ENCODE measurements at places on chromosomes 3 and 15.

DNA sequence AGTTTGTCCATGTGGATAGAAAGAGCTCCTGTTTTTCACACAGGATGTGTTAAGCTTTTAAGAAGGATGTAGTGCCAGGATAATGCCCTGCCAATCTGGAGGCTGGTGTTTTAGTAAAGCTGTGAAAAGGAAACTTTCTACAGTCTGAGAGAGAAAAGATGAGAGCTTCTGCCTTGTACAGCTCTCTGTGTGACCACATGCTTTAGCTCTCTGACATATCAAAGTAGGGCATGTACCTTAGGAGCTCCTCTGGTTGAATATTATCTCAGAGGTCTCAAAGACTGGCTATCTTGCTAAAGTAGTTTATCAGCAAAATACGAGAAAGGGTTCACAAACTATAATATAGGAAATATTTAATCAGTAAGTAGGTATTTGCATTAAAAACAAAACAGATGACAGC is 30.4 kb downstream of the CDIN1 start:
- no peak for DNase-seq

- no peak for DNase-seq
Measured at GRCh38 chr3:146322216-146322817, 71.4 kb upstream of the PLSCR4 start.

DNA sequence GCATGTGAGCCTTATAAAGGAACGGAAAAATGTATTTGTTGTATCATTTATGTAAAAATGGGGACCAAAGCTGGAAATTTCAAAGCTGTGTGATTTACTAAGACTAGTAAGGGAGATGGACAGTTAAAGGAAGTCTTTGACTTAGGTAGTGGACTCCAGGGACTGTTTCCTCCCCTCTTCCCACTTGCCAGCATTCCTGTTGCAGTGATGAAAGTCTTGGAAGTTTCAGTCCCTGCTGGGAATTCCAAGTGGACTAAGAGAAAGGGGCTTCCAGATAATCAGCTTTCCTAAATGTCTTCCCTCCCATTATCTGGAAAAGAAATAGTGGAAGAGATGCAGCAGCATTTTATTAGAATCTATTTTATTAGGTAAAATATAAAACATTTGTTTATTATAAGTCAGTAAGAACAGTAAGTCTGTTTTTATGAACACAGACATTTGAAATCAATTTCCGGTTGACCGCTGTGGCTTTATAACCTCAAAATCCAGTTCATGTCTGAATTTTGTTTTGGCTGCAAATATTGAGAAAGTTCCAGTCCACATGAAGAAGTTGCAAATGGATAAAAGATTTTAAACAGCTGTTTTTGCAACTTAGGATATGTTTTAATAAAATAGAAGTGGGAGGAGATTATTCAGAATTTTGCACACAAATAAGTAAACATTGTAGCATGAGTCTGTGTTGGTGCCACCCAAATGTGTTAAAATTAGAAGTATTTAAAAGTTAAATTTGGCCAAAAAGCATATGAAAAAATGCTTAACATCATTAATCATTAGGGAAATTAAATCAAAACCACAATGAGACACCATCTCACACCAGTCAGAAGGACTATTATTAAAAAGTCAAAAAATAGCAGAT is 141.8 kb downstream of the IL20RB start:
- DNase-seq: no peak

GRCh38 chr3:149207475-149207874 is 14.2 kb downstream of the CP start:
- no peak for DNase-seq

DNA sequence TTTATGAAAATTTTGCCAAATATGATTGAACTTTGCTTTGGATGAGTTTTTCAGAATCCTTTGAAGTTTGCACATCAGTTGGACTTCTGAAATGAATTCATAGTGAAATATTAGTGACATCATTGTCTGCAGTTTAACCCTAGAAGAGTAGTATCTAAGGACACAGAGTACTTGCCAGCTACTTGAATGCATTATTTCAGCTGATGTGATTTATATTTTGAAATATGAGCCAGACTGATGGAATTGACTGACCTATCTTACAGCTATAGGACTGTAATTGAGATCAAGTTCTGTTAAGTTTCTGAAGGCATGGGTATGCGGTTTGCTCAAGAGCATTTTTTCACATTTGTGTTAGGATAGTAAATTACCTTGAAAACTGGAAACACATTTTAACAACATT is 51.2 kb downstream of the LYSMD4 start:
- no peak for DNase-seq

DNA sequence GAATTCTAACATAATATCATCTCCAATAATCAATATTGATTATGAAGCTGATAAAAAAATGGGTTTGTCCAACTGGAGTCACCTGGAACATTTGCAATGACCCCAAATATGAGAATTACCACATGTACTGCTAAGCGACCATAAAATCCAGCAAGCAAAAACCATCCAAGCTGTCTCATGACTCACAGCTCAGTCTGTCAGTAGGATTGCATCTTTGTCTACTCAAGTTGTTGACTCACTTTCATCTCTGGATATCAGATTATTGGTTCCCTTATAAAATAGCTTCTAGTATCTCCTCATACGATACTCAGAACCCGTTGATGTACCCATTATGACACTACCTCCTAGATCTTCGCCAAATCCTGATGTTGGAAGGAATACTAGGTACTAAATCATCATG is 209.8 kb upstream of the ATP11B start:
- no peak for DNase-seq

DNA sequence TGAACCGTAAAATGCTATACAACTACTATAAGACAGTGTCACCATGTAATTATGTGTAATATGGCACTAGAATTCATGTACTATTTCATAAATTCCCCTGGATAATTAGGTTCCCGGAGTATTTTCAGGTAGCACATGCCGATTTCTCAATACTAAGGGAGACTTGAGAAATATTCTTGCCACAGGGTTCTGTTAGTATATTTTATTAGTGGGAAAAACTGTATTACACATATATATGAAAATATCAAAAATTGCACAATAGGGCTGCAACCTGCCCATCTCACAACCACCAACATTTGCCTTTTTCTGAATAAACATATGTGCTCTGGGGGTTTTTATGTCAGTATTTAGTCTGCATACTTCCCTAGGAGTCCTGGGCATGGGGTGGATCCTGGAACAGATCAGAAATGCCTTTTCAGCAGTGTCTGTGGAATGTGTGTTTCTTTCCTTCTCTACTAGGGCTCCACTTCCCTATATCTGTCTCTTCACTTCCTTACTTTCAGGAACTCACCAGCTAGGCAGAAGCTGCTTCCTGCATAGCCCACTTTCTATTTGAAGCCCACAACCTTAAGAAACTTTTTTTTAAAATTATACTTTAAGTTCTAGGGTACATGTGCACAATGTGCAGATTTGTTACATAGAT is 87.5 kb downstream of the RPL39L start:
- DNase-seq: no peak

DNA sequence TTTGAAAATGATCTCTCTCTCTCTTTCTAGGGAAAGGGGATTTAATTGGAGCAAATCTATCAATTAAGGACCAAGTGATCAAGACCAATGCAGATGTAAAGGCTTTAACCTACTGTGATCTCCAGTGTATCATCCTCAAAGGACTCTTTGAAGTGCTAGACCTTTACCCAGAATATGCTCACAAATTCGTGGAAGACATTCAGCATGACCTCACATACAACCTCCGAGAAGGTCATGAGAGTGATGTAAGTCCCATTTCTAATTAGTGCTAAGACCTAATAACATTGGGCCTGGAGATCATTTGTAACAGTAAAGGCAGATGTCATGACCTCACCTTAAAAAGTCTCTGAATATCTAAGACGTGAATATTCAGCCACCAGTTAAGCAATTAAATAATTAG is 308.4 kb downstream of the KCNH8 start:
- no peak for DNase-seq

DNA sequence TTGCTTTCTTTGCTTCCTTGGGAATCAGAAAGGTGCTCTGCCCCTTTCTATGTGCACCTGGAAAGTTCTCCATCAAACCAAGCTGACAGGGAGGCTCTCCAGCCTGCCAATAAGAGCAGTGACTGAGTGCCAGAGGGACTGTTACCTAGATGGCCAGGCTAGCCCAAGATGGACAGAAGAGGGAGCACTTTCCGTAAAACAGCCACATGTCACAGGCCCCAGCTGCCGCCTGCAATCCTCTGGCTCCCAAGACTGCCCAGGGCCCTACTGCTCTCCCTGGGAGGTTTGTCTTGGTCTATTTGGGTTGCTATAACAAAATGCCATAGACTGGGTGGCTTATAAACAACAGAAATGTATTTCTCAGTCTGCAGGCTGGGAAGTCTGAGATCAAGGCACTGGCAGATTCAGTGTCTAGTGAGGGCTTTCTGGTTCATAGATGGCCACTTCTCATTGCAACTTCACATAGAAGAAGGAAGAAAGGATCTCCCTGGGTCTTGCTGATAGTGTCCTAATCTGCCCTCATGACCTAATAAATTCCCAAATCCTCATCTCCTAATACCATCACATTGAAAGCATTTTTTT is 72.3 kb downstream of the TAMM41 start:
- DNase-seq: peak; percentile 46

DNA sequence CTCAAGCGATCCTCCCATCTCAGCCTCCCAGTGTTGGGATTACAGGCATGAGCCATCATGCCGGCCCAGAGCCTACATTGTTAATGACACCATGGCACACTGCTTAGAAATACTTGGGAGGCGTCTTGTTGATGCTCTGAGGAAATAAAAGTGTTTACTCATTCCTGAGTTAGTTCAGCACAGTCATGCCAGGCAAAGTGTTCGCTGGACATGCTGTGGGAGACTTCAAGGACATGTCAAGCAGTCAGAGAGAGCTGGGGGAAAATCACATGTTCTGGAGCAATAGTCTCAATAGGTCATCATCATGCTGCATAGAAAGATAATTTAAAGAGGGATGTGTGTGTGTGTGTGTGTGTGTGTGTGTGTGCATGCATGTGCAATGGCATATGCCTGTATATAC is 37.5 kb downstream of the TTC23 start:
- no peak for DNase-seq

DNA sequence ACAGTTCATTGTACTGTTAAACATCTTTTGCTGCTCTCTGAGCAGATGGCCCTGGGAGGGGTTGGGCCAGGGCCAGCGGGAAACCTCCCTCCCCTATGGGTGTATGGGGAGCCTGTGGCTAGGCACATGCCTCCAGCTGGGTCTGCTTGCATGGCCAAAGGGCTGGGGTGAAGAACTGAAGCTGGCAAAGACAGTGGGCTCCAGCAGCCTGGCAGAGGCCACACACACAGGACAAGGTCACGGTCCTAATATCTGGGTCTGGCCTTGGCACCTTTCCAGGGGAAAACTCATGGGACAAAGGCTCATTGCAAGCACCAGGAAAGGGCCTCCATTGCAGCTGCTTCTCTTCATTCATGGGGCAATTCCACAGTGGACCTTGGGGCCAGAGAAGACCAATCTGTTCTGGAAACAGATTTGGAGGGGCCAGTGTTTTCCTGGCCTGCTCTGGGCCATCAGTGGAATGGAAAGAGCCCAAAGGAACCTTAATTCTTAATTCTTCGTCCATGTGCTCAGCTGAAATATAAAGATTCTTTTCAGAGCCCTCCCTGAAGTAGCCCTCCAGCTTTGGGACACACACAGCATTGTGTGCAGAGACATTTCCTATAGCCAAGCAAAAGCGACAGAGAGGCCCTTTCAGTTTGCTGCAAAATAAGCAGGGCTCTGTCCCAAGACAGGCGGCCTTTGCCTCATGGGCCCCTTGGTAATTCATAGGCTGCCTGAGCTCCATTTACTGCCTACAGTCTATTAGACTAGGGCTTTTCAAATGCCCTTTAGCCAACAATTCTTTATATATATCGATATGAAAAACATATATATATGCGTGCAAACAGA is 11.3 kb upstream of the LIMD1 start:
- DNase-seq: no peak

- no peak for DNase-seq
Measured at GRCh38 chr3:7266551-7266950, 405.6 kb downstream of the GRM7 start.

DNA sequence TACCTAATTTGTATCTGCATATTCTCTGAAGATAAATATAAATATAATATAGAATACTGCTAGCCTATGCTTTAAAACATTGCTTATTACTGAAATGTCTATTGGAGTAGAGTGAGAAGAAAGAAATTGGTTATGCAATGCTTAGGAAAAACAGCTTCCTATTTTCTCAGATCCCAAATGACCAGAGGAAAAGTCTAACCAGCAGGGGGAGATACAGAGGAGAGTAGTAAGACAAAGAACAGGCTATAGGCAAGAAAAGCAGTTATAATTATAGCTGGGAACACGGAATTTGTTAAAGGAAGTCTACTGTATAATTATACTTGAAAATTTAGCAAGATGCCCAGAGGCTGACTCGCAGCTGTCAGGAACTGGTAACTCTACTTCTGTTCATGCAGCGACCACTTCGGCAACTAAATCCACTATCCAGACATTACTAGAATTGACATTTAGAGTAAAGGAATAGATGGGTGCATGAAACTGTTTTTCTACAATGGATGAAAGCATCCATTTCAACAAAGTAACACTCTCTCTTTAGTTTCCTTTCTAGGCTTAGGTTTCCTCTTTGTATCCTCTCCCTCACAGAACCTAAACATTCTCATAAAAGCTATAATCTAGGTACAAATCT is 97.2 kb downstream of the TBC1D5 start:
- peak; percentile 61 for DNase-seq

GRCh38 chr15:75452865-75453702 is 1.6 kb upstream of the SIN3A start:
- DNase-seq: peak; percentile 40

- no peak for DNase-seq
Measured at GRCh38 chr3:178289544-178290160, 246.6 kb upstream of the KCNMB2 start.

DNA sequence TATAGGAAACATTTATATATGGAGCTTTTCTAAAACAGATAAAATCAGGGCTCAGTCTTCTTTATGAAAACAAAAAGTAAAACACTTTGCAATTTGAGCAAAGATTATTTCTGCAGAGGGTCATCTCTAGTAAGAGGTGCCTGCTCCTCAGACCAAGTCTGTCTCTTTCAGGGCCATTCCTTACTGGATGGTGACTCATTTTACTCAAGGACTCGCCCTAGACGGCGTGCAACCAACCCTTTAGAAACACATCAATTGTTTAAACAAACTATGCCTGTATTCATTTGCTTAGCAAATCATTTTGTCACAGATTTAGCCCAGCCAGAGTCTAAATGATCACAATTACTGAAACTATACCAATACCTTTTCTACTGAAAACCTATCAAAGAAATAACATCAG is 242.8 kb upstream of the ICE2 start:
- no peak for DNase-seq

Measured in left kidney (tissue), 8 donors.